ENCODE measurements at places on chromosomes 6 and 20.

DNA sequence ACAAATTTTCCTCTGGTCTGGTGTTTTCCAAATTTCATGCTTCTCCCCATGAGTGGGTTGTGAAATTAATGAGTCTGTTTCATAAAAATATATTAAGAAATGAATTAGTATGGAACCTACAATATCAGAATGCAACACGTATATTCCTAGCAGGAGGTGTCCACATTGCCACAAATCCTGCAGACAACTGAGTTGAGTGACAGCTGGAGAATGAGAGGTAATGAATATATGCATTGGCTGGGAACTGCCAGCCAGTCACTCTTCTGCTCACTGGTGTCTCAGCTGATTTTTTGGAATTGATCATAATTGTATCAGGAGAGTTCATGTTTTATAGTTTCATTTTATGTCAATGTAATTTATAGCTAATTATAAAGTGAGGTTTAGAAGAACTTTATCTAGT, 6.3 kb upstream of the ARFGEF3 start:
- no peak for DNase-seq

GRCh38 chr6:45584127-45584526, 206.4 kb upstream of the SUPT3H start:
- DNase-seq = no peak

DNA sequence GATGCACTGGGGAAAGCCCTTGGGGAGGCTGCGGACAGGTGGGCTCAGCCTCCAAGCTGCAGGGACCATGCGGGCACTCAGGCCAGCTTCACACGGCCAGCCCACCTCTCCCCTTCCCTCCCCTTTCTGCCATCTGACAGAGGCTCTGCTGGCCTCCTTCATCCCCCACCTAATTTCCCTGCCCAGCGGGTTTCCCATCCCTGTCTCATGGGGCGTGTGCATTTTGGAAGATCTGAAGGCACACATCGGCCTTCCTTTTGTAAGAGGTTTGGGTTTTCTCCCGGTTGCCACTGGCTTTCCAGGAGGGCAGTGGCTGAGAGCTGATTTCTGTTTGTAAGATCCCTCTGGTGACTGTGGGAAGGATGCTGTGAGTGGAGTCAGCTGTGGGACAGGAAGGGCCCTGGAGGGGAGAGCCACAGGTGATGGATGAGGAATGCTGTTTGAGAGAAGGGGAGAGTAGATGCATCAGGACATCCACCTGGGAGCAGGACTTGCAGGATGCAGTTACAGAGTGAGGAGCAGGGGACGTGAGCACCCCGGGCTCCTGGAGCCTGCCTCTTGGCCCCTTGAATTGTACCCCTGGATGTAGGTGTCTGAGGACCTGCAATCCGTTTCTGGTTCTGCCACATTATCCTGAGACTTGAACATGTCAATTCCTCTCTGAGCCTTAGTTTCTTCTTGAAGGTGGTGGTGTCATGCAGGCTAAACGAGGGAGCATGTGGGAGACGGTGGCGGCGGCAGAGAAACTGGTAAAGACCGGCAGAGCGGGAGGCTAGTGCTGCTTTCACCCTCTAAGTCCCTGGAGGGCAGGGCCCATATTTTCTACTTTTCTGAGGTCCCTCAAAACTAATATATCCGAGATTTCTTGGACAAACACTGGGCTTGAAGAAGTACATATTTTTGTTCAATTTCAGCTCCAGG, 5.9 kb upstream of the TUBB1 start:
- no peak for DNase-seq

DNA sequence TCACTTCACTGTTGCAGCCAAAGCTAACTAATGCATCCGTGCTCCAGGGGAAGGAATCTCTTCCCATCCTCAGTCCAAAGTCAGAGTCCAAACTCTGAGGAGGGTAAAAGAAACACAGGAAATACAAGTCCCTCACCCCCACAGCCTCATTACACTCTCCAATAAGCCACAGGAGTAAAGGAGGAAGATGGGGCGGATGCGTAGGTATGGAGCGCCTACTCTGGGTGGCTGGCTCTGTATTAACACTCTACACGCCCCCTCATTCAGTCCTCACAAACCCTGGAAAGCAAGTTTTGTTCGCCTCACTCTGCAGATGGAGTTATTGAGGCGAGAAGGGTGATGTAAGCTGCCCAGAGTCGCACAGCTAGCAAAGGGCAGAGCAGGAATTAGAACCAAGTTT, 242.9 kb downstream of the NRN1 start:
- peak; percentile 49 for DNase-seq

DNA sequence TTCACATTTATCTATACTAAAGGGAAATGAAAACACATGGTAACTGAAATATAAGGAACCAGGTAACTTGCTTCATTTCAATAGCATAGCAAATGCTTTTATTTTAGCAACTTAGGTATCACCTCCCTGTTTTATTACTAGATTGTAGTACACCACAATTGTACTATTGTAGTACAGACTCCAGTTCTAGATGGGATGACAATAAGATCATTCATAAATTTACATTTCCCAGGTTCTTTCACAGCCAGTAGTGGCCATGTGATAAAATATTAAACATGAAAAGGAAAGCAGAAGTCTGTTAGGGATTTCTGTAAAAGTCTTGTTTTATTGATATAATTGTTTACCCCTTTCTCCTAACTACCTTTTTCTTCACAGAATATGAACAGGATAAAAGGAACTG, 97.2 kb downstream of the LMBRD1 start:
- DNase-seq = no peak

DNA sequence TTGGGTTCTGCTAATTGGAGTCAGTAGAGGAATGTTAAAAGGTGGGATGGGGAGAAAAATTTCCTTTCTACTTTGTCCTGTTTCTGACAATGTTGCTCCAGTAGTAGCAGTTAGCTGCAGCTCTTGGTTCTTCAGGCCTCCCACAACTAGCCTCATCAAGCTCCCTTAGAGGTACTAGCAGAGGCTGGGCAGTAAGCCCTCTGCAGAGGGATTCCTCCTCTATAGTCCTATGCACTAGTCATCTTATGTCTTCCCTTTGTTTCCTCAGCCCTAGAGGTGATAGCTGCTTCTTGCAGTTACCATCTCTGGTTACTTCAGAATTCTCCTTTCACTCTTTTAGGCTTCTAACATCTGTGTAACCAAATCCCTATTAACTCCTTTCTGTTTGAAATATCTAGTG, 99.8 kb downstream of the FILIP1 start:
- DNase-seq = no peak

- no peak for DNase-seq
Observed at GRCh38 chr6:94213226-94213625, 793.9 kb upstream of the EPHA7 start.

DNA sequence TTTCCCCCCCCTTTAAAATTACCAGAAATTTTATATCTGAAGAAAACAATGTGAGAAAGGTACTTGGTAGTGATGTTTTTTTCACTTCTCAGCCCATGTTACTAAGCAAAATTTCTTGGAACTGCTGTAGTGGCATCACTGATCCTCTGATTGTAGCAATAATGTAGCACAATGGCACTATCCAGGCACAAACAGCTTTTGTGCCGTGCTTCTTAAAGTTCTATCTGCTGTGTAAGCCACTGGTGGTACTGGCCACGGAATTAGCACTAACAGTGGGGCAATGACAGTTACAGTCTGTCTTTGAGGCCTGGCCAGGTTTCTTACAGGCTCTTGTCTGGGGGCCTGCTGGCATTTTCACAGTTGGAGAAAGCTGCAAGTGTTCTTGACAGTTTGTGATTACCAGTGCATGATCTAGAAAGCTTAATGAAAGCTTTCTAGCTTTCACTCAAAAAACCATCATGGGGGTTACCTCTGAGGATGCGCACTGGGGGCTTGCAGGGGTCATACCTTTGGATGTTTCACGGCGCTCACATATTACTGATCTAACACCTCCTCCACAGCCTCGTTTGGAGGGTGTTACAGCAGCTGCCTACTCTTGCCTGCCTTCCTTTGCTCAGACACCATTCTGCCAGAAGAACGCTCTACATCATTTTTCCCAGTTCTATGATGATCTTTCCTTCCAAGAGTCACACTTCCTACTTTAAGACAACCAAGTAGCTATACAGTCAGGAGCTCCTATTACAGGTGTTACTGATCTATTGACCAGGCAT, 58.4 kb upstream of the ARMH2 start:
- DNase-seq = peak; percentile 24

GRCh38 chr6:116206231-116206903, 47.5 kb downstream of the TSPYL4 start:
- no peak for DNase-seq

- no peak for DNase-seq
Observed at GRCh38 chr20:6866741-6867140, 99.3 kb downstream of the BMP2 start.

DNA sequence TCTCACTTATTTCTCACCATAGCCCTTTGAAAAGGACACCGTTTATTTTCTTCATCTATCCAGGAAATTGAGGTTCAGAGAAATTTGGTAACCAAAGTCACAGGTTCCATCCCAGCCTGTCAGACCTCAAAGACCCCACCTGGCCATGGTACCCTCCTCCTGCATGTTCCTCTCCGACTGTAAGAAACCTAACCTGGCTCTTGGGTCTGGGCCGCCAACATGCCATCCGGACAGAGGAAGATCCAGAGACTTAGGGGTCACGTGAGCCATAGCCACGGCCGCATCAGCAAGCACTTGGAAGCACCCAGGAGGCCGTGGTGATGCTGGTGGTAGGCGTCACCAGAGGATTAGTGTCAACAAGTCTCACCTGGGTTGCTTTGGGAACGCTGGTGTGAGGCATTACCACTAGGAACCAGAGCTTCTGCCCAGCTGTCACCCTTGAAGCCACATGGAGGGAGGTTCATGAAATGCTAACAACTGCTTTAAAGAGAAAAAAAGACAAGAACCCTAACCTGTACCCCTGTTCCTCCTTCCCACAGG, 177.1 kb downstream of the EYA2 start:
- DNase-seq = no peak

DNA sequence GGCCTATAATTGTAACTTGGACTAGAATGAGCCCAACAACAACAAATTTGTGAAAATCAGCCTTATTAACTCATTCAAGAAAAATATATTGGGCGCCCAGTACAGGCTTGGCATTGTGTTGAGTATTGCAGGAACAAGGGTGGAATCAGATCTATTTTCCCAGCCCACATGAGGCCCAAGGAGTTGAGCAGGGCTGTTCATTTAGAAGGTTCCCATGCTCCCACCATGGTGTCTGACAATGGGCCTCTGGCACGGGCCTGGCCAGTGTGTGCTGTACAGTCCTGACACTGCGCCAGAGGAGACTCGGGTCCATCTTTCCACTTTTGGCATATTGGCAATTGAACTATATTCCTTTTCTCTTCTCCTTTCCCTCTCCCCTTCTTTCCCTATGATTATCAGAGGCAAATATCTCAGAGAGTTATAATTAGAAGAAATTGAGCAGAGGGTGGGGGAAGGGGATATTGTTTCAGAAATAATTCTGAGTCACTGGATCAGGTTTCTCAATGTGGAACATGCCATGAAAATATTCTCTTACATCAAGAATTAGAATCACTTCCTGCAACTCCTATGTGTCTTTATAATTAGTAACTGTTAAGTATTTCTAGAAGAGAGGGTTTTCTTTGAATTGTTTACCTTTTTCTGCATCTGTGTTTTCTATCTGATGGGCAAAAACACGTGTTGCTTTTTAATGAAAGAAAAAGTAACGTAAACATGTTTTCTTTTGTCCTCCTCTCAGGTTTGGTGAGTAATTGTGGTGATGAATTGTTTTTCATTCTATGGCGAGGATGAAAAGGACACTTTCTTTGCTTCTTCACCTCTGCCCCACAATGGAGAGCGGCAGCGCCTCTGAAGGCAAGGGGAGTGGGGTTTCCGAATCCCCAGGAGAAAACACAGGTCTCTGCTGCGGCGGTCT, 209.4 kb downstream of the FOXA2 start:
- DNase-seq = no peak

DNA sequence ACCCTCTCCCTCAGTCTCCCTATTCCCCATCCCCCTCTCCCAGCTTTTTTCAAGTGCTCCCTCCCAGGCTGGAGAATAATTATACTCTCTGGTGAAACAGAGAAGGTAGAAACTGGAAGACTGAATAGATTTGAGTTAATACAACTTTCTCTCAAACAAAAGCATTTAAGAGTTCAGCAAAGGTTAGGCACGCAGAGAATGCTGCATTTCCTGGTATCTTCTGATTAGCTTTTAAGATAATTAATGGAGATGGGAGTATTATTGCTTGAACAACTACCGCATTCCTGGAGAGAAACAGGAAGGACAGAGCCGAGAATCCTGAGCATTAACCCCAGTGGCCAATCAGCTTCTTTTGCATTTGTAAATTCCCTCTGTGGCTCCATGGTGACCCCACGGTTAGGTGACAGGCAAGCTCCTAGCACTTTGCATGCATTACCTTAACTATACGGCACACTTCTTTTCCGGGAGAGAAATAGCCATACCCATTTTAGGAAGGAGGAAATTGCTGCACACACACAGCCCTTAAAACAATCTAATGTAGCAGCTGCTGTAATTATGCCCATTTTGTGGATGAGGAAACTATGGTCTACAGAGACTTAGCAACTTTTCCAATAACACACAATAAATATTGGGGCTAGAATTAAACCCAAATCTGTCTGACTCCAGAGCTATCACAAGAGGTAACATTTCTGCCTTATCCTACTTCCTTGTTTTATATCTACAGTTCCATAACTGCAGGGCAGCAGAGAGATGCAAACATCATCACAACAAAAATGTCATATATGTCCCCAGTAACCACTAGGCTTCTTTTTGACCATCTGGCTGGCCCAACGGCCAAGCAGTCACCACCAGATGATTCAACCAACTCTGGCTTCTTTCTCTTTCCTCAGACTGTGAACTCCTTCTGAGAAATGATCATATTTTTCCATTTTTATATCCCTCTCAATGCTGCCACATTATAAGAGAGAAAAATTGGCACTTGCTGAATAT, 169.9 kb downstream of the CD24 start:
- no peak for DNase-seq

DNA sequence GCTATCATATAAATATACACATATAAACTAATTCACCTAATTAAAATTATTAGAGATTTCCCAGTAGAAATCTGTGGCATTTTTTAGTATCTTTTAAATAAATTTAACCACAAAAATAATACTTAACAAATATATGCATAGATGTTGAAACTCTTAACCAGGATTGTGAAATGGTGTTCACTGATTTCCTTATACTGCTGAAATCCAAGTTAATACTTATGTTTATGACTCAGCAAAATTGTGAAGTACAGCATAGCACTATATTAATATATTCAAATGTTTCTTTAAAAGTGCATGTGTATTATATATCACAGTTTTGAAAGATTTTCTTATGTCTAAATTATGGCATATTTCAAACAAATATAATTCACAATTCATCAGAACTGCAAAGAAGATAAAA, 328.2 kb upstream of the MANEA start:
- DNase-seq = no peak

- no peak for DNase-seq
Observed at GRCh38 chr20:19958219-19958618, 58.9 kb upstream of the NAA20 start.

- no peak for DNase-seq
Observed at GRCh38 chr20:17857639-17858449, 110.8 kb downstream of the SNX5 start.

- DNase-seq = no peak
Observed at GRCh38 chr20:47099825-47100441, 205.3 kb downstream of the EYA2 start.

DNA sequence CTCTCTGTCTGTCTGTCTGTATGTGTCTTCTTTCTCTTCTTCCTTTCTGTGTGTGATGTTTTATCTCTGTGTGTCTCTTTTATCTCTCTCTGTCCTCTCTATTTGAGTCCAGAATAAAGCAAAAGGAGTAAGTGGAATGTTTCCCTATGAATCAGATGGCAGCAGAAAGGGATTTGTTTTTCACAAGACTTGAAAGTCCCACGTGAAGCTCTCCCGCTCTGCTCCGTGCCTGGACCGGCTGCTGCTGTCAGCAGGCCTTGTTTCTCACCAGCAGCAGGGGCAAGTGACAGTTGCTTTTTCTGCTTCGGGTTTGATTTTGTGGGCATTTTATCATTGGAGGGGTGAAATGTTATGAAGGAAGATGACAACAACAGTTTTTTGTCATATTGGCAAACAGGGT, 212.7 kb downstream of the PACRG start:
- DNase-seq = no peak
